NCI-H748 treated with DMSO at 0.1 percent for 48 hours (cell line): ENCODE measurements at places on chromosomes 16 and 17.

- no peak for DNase-seq
Observed at GRCh38 chr16:48053418-48053745, 102.4 kb downstream of the ABCC12 start.

DNA sequence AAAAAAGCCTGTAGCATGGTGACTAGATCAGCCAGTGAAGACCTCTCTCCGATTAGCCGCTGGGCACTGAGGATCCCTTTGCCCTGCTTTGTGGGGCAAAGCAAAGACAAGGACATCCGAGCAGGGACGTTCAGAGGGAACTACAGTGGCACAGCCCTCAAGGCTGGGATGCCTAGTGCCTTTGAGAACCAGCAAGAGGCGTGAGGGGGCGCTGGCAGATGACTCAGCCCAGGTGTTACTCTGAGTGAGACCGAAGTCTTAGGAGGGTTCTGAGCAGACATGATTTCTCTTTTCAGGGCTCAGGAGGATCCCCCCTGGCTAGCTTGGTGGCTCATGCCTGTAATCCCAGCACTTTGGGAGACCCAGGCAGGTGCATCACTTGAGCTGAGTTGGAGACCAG lies 178.6 kb downstream of the CPPED1 start:
- no peak for DNase-seq

DNA sequence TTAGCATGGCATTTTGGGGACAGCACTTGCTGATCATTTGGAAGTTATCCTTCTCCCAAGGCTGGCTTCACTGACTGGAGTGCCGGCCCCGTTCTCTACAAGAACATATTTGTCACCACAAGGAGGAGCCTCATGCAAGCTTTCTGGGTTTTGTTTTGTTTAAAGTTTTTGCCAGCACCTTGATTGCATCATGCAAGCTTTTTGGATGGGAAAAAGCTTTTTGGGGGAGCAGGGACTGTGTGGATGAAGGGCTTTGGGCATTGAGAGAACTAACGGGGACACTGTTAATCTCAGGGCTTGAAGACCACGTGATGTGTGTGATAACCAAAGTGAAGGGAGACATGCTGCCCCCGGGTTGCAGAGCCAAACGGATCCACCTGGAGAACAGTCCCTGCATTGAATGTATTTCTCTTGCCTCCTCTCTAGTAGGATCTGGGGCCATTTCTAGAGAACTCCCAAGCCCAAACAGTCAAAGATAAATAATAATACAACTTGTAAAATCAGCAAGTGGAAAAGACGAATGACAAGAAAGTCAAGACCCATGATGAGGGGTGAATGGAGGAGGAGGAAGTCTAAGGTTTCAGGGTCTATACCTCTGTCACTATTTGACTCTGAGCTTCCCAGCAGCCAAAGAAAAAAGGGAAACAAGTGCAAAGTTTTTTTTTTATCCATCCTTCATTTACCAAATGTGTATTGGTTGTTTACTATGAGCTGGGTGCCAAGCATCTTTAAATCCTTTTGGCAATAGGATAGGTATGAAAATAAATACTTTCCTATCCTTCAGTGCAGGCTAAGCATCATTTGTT lies 17.2 kb downstream of the TMEM114 start:
- no peak for DNase-seq

GRCh38 chr16:21233521-21234150 lies at the start of gene ANKS4B:
ANKS4B (plus strand) TSS chr16:21233699; CDS start chr16:21233738, 39 bp downstream.
- DNase-seq, result no peak

GRCh38 chr16:85720302-85720637 lies 30.6 kb downstream of the C16orf74 start:
- no peak for DNase-seq

DNA sequence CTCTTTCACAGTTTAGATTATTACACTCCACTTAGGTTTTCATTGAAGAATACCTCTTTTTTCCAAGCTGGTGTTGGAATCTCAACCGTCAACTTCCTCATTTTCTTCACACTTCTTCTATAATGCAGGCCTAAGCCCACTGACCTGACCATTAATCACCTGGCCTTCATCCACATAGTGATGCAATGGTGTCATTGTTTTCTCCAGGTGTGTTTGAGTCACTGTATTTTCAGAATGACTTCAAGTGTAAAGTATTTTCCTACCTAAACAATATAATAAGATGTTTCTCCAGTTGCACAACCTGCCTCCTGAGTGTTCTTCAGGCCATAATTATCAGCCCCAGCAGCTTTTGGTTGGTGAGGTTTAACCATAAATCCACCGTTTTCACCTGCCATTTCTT lies 1675.1 kb downstream of the TP53TG3F start:
- no peak for DNase-seq

DNA sequence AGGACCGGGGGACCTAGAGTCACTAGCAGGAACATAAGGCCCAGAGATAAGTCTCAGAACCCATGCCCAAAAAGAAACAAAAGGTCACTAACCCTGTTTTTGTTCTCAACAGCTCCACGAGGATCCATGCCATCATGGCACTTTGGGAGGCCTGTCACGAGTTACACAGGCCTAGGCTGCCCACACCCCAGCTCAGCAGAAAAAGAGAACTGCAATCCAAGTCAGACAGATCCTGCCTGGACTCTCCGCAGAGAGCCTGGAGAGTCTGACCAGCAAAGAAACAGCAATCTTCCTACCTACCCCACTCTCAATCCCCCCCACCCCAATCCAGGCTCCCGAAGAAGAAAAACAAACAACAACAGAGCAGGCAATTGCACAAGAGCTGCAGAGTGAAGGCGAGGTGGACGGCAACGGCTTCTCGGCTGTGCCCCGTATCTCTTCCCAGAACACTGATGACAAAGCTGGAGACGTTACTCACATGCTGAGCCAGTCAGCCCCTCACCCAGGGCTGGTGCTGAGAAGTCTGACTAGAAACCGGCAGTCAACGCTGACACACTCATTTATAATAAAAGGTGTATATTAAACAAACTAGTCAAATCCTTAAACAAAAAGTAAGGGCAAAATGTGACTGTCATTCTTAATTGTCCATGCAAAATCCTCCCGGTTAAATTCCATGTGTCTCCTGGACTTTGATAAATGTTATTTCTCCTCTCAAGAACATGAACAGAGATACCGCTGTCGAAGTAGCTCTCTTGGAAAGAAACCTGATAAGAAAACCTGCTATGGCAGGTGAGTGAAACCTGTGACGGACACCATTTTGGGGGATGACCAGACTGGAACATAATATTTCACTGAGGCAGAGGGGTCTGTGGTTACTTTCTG lies 89.3 kb downstream of the SMG6 start:
- DNase-seq, result no peak

- DNase-seq, result no peak
Observed at GRCh38 chr16:80807906-80808305, 3.5 kb upstream of the CDYL2 start.

GRCh38 chr16:71258372-71258771 lies 27.9 kb upstream of the HYDIN start:
- DNase-seq, result no peak

DNA sequence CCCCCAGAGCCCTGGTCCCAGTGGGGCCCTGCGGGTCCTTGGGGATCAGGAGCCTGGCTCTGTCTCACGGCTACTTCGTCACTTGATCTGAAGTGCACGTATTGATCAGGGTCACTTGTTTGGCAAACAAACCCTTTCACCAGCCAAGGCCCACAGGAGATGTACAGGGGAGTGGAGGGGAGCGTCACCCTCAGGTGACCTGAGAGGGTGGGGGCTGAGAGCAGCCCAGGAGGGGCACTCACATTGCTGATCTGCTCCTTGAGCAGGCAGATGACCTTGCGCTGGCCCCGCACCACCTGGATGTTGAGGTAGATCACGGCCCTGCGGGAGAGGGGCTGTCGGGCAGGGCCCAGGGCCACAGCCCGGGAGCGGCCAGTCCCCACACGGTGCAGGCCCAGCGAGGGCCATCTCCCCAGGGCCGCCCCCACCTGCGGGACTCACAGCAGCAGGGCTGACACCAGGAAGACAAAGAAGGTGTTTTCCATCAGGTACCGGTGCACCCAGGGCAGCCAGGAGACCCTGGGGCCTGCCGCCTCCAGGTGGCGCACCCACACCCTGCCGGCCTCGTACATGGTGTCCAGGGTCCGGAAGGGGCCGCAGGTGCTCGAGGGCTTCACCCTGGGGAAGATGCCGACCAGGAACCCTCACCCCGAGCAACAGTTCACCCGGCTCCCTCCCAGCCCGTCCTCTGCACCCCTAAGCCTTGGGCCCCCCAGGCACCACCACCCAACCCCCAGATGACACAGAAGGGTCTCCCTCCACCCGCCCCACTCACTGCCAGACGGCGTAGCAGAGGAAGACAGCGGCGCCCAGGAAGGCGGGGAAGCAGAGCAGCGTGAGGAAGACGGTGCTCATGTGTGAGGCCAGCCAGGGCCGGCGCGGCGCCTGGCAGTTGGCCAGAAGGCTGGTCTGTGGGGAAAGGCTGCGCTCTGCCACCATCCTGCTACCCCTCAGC lies 11.3 kb downstream of the TMC6 start:
- DNase-seq, result no peak

DNA sequence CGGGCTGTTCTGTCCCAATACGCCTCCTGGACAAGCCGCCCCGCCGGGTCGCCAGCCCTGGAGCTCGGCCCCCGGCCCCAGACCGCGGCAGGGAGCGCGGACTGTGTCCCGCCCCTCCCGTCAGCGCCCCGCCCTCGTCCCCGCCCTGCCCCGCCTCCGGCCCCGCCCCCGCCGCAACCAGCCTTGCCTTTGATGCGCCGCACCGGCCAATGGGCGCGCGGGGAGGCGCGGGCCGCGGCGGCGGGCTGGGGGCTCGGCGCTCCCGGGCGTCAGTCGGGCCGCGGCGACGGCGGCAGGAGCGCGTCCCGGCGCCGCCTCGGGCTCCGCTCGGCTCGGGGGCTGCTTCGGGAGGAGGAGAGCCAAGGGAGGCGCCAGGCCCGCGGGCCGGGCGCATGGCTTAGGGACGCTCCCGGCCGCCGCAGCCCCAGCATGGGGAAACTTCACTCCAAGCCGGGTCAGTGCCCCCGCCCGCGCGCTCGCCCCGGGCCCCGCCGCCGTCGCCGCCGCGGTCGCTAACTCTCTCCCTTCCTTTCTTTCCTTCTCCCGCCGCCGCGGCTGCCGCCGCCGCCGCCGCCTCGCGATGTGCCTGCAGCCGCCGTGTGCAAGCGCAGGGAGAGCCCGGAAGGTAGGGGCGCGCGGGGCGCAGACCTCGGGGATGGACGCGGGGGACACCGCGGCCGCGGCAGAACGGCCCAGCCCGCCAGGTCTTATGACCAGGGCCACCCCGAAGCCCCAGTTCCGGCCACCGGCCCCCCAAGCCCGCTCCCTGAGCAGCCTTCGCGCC lies at the start of gene NKD1:
Gene NKD1 (plus strand): TSS at position 272 of the 784 bp plus-strand sequence. CDS start 158 bp downstream, at position 430.
- DNase-seq, result peak; percentile 2

DNA sequence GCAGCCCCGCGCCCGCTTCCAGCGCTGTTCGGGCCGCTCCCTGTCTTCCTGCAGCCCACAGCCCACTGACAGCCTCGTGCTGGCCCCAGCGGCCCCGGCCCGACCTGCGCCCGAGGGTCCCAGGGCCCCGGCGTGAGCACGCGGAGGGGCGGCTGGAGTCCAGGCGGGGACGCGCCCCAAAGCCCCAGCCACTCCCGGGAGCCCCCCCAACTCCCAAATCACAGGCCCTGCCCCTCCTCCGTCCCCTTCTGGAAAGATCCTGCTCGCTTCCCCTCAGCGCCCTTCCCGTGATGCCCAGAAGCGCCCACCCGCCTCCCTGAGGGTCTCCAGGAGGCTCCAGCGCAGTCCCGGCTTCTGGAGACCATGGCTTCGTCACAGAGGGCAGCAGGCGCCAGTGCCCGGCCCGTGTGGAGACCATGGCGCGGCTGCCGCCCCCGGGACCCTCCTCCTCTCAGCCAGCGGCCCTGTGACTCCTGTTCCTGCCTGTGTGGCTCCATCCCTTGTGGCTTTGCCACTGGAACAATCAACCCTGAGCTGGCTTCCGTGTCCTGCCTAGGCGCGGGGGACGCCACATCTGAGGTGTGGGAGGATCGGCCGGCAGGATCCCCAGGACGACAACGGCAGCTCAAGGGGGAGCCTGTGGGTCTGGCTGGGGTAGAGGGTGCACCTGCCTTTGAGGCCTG lies 3.9 kb downstream of the UTS2R start:
- DNase-seq, result no peak

- DNase-seq, result no peak
Observed at GRCh38 chr17:27535178-27535928, 79.1 kb downstream of the KSR1 start.

GRCh38 chr16:74926805-74927204 lies 58.1 kb downstream of the WDR59 start:
- DNase-seq, result no peak

GRCh38 chr16:31568577-31569359 lies 41.1 kb downstream of the AHSP start:
- DNase-seq, result no peak

GRCh38 chr17:8608001-8608400 lies 22.5 kb downstream of the MYH10 start:
- no peak for DNase-seq

GRCh38 chr16:66933776-66934137 lies 445 bp downstream of the CIAO2B start:
- no peak for DNase-seq

- no peak for DNase-seq
Observed at GRCh38 chr17:47973541-47973940, 2.6 kb downstream of the CDK5RAP3 start.

DNA sequence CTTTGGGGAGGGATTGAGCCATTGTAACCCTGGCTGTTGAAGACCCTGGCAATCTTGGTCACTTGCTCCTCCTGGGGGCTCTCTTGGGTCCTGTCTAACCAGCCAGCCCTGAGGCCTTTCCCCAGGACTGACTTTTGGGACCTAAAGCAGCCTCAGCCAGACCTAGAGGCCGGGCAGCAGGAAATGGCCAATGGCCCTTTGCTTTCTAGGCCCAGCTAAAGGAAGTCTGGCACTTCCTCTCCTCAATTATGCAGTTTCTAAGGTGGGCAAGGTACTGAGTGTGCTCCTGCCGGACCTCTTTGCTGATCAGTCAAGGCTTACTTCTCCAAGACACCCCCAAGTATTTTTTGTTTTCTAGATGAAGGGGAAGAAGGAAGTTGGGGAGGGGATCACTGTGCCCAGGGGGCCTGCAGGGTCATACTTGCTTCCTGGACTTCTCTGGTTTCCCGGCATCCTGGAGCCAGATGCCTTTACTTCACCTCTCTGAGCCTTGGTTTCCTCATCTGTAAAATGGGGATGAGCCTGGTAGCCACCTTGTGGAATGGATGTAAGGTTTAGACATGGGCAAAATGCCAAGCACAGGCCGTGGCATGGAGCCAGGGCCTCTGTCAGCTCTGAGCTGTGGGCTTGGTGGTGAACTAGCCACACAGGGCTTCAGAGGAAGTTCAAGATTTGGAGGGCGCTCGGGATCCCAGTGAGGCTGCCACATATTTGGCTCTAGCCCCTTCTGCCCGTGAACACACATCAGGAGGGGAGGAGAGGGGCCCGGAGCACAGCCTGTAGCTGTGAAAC lies 8.6 kb downstream of the CX3CL1 start:
- DNase-seq, result no peak

- peak; percentile 14 for DNase-seq
Observed at GRCh38 chr17:29592850-29593551, at the start of gene ANKRD13B. ANKRD13B (plus strand) TSS chr17:29593132; CDS start chr17:29593622, 490 bp downstream.

DNA sequence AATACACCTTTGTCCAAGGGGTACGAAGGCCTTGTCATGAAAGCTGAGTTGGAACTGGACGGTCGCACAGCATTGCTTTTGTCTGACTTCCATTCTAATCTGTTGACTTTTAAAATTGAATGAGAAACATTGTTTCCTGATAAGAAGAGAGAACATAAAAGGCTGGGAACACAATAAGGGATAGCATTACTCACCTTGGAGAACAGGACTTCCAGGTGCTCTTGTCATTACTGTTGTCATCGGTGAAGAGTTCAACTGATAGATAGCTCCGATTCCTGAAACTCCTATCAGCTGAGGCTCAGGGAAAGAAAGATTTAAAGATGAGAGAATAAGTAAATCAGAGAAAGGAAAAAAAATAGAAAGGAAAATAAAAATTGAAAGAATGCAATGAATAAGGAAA lies 351.1 kb downstream of the KCNJ2 start:
- peak; percentile 84 for DNase-seq
